Mucosa of gallbladder (tissue), 1 donor: ENCODE measurements at places on chromosomes 1 and 21. TPM values are rescaled to one million over a fixed set of nuclear protein-coding genes. Genes with fewer than 3 reads are reported as not detected.

The GBP2 gene
- 67.8 TPM for total RNA-seq

The CYYR1 gene
- 10.5 TPM for total RNA-seq

The GJA9 gene
- 0.26 TPM for total RNA-seq

The MSH4 gene
- total RNA-seq: 0.32 TPM
